Pancreas (tissue), 10 donors: ENCODE measurements at places on chromosomes 5 and 9. TPM values are rescaled to one million over a fixed set of nuclear protein-coding genes. Genes with fewer than 3 reads are reported as not detected.
A peak's percentile ranks its signal among the peaks of the same experiment; 100 is the strongest.

- no peaks in the 10 kb centered on the region for H3K27me3 ChIP-seq
- no peak for DNase-seq
- H3K27ac ChIP-seq: no peak overlapping the region
- H3K4me3 ChIP-seq: no peak overlapping the region
- H3K4me1 ChIP-seq: no peaks in the 10 kb centered on the region
Measured at GRCh38 chr9:126125992-126126409, 200.6 kb upstream of the MVB12B start.

- H3K36me3 ChIP-seq: no peaks in the 10 kb centered on the region
- H3K27ac ChIP-seq: no peak overlapping the region
- DNase-seq: no peak
- H3K4me3 ChIP-seq: peak overlapping the region; percentile 27
- no peaks in the 10 kb centered on the region for H3K27me3 ChIP-seq
- H3K4me1 ChIP-seq: no peaks in the 10 kb centered on the region
Measured at GRCh38 chr9:128250839-128251731, 24.7 kb downstream of the GOLGA2 start.

DNA sequence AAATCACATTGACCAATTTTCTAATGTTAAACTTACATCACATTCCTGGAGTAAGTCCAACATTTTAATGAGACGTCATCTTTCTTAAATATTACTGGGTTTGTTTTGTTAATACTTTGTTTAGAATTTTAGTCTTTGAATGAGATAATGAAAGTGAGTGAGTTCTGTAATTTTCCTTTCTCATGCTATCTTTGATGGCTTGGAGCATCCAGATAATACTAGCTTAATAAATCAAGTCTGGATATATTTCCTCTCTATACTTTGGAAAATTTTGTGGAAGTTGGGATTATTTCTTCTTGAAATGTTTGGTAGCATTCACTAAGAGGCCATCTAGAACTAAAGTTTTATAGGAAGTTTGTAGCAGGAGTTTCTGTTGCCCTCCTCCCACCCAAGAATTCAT is 90.8 kb upstream of the IL7R start:
- no peaks in the 10 kb centered on the region for H3K27me3 ChIP-seq
- H3K4me1 ChIP-seq: no peaks in the 10 kb centered on the region
- no peak overlapping the region for H3K27ac ChIP-seq
- no peak for DNase-seq
- no peak overlapping the region for H3K4me3 ChIP-seq
- no peaks in the 10 kb centered on the region for H3K36me3 ChIP-seq

DNA sequence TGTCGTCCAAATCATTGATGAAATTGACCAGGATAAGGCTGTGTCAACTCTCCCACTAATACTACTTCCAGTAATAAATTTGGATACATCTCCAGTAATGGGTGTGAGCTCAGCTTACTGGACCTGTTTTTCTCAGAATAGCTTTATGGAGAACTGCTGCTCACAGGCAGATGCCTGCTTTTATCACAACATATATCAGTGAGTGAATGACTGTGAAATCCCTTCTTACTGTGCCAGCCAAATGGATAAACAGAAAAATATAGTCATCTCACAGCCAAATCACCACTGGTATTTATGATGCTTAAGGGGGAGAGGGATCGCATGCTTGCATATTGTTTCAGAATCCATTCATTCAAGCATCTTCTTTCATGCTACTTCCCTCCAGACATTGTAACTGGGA is 148.4 kb upstream of the PAPPA start:
- H3K4me1 ChIP-seq: no peaks in the 10 kb centered on the region
- no peak for DNase-seq

CD180 gene
- polyA plus RNA-seq: 0.05 TPM

DNA sequence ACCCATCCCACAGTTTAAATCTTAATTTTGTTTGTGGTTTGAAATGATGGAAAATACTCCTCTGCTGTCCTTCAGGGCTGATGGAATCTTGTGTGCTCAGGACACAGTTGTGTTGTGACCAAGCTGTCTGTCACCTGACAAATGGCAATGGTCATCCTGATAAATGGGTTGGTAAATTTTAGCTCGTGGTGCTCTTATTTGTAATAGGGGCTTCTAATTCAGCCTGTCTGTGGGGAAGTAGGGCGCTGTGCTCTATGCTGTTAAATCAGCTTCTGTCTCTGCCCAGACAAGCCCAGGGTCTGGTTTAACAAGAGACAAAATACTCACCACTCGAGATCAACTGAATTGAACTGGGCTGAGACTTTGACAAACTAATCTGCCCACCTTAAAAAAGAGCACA is 4.5 kb downstream of the LRRTM2 start:
- DNase-seq: no peak
- no peak overlapping the region for H3K27ac ChIP-seq
- no peak overlapping the region for H3K4me3 ChIP-seq

GRCh38 chr5:142726188-142726731 is 40.4 kb upstream of the FGF1 start:
- H3K4me1 ChIP-seq: no peaks in the 10 kb centered on the region
- no peak for DNase-seq
- H3K27ac ChIP-seq: no peak overlapping the region

DNA sequence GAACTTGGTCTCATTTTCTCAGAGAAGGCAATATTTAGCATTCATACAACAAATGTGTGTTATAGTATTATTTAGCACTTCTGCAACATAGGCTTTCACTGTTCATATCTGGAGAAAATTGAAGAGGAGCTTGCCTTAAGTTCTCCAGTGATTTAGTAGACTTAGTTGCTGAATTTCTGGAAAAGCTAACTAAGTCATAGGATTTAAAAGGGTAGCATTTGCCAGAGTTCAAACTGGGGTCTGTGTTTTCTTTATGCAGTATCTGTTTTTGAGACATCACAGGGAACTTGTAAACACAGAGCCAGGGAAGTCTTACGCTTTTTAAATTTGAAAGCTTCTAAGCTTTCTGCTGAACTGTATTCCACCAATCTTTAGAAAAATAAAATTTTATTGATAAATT is 8.7 kb upstream of the PCSK5 start:
- no peak overlapping the region for H3K27ac ChIP-seq
- no peak for DNase-seq
- H3K4me1 ChIP-seq: no peaks in the 10 kb centered on the region
- H3K4me3 ChIP-seq: no peak overlapping the region
- no peaks in the 10 kb centered on the region for H3K36me3 ChIP-seq

DNA sequence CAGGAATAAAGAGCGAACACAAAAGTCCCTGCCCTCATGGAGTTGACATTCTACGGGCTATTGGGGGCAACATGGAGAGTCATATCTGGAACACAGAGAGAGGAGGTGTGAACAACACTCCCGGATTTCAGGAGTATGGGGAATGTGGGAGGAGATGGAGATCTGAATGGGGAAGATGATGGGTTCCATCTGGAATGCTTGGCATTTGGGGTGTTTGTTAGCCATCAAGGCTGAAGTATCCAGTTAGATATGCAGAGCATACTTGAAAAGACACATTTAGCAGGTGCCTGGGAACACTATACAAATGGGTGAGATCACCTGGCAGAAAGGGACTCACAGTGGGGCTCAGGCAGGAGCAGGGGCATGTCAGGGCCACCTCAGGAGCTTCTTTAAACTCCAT is 61.1 kb downstream of the EGFLAM start:
- no peak for DNase-seq
- H3K36me3 ChIP-seq: no peaks in the 10 kb centered on the region
- H3K27ac ChIP-seq: no peak overlapping the region

IZUMO3 gene
- polyA plus RNA-seq: not detected

DNA sequence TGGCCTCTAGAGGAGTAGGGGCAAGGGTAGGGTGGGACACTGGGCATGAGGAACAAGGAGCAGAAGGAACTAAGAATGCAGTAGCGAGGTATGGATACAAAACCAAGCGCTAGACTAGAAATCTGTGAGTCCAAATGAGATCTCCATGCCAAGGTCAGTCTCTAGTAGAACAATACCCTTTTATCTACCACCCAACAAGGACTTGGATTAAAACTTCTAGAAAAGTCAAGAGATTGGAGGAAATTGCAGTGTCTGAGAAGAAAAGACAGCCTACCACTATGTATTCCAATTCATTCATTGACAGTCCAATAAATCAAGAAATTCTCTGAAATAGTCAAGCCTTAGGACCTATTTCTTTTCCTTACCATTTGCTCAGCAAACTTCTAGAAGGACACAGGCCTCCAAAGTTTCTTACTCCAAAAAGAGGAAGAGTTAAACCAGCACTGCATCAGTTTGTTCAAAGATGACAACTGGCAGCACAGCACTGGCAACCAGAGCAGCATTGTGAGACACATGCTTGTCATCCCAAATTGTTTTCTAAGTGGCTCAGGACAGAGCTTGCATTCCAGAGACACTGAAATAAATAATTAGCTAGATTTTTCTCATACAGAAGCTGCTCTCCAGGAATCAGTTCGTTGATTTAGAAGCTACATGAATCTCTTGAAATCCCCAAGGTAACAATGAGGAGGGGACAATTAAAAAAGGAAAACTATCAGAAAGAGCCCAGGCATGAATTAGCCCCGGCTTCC is 22.6 kb downstream of the ABCA1 start:
- DNase-seq: no peak
- H3K4me3 ChIP-seq: no peak overlapping the region
- no peaks in the 10 kb centered on the region for H3K27me3 ChIP-seq
- H3K27ac ChIP-seq: no peak overlapping the region
- no peaks in the 10 kb centered on the region for H3K4me1 ChIP-seq

CD274 gene
- 1.4 TPM for polyA plus RNA-seq

DNA sequence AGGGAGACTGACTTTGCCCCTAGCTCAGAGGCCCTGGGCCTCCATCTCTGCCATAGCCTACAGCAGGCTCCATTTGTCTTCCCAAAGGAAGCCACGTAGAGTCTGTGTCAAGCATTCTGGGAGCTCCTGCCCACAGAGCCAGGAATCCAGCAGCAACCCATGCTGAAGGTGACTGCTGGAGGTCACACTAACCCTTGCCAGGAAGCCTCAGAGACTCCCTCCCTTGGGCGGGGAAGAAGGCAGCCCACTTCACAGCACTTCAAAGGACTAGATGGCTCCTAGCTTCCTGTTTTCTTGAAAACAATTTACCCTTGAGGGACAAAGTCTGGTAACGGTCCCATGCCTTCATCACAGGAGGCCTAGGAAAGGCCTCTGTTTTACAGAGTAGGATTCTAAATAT is 1.7 kb downstream of the CKMT2 start:
- no peaks in the 10 kb centered on the region for H3K27me3 ChIP-seq
- H3K4me3 ChIP-seq: no peak overlapping the region
- H3K27ac ChIP-seq: no peak overlapping the region
- H3K4me1 ChIP-seq: no peaks in the 10 kb centered on the region

TMC1 gene
- not detected for polyA plus RNA-seq

RLN1 gene
- not detected for polyA plus RNA-seq

DNA sequence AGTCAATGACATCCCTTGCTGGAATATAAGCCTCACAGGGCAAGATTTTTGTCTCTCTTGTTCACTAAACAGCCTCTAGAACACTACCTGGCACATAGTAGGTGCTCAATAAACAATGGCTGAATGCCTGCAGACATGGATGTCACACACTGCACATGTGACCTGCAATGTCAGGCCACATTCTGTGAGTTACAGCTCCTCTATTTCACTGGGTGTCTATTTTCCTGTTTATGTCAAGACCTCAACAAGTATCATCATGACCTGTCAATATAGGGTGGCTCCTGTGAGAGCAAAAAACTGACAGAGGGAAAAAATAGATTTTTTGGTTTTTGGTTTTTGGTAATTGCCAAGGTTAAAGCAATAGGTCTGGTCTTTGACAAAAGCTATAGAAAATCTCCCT is 144.6 kb upstream of the KLF9 start:
- H3K27me3 ChIP-seq: no peaks in the 10 kb centered on the region
- H3K4me1 ChIP-seq: no peaks in the 10 kb centered on the region
- H3K36me3 ChIP-seq: no peaks in the 10 kb centered on the region
- H3K4me3 ChIP-seq: no peak overlapping the region

DNA sequence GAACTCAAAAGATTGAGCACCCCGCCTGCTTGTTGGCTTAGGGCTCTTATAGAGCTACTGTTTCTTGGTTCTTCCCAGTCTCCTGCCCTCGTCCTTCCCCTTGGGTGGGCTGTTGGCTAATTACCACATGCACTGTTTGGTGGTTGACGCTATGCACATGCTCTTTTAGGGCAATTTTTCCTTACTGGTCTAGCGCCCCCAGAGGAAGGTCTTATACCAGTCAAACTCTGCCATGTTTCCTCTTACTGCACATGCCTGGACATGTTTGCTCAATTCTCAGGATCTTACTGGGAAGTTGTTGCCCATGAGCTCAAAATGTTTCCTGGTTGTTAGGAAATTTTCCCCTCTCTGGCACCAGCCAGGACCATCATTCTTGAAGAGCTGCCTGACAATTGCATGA is 101.9 kb downstream of the SLC28A3 start:
- no peaks in the 10 kb centered on the region for H3K4me1 ChIP-seq
- no peaks in the 10 kb centered on the region for H3K27me3 ChIP-seq
- no peak for DNase-seq
- H3K4me3 ChIP-seq: no peak overlapping the region
- no peaks in the 10 kb centered on the region for H3K36me3 ChIP-seq
- no peak overlapping the region for H3K27ac ChIP-seq

SARDH gene
- polyA plus RNA-seq: 18.5 TPM
